NCI-H774 (cell line): ENCODE measurements at places on chromosomes 2 and 18.

- no peak for DNase-seq
Observed at GRCh38 chr18:34936772-34937171, 104.4 kb upstream of the MAPRE2 start.

GRCh38 chr18:76963936-76964335, 141.6 kb downstream of the ZNF236 start:
- no peak for DNase-seq

DNA sequence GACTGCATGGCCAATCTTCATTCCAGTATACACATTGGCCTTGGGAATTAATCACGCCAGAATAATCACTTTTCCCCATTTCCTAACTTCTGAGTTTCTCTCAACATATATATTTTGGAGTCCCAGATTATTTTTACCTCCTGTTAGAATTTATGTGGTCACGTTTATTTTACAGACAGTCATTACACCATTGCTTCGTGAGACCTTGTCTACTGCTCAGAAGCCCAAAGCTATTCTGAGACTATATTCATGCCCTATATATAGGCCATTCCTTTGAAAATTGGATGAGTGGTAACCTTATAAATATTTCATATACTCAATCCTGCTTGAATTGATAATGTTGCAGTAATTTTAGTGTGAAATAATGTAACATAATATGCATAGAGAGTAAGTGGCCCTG, 610.0 kb upstream of the CDH2 start:
- DNase-seq = no peak

DNA sequence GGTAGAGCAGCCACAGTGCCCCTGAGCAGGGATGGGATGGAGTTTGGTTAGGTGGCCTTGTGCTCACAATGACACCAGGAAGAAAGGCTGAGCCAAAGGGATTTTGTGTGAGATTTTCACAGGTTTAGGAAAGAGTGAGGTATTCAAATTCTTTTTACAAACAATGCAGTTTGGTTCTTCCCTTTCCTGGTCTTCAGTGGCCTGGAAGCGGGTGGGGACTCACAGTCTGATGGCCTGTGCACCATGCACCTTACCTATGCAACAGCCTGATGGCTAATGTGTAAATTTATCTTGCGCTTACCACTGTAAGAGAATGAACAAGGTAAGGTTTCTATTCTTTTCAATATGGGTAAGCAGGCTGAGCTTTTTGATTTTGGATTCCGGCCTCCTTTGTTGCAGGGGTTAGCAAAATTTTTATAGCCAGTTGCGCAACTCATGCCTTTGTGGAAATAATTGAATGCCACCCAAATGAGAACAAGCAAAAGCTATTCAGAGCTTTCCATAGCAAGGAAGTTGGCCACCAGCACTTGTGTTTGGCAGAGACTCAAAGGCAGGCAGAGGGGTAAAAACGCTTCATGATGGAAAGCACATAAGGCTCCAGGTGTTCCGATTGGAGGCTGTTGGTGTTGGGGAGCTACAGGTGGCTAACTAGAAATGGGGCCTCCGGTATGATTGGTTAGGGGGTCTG, 23.8 kb upstream of the IL1R2 start:
- DNase-seq = no peak

- DNase-seq = no peak
Observed at GRCh38 chr2:24872344-24873115, 47.5 kb downstream of the ADCY3 start.

DNA sequence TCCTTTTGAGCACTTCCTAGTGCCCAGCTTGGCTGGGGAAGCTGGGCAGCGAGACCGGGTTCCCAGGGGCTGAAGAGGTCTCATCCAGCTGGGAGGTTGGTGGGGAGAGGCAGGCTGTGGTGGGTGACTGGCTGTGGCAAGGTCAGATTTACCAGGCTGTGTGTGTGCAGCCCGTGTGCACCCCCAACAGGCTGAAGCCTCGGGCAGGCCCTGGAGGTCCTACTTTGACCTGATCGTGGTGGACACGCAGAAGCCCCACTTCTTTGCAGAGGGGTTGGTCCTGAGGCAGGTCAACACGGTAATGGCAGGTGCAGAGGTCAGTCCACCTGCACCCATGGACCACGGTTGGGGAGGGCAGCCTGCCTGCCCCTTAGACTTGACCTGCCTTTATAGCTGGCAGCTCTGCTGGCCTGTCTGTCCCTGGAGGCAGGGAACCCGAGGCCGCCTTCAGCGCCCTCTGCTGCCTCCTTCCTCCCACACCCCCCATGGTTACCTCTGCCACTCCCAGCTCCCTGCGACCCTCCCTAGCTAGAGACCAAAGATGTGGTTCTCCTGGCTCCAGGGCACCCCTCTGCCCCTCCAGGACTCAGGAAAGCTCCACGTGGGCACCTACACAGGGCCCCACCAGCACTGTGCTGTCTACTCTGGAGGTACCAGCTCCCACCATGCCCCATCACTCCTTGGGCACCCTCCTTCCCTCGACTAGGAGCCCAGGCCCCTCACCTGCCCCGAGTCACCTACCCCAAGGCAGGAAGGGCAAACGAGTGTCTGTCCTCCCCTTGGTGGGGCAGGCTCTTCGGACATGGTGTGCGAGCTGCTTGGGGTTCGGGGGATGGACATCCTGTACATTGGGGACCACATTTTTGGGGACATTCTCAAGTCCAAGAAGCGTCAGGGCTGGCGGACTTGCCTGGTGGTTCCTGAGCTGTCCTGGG, 4.0 kb downstream of the NT5DC4 start:
- no peak for DNase-seq

- DNase-seq = no peak
Observed at GRCh38 chr18:54102123-54102522, 122.3 kb downstream of the MBD2 start.

- no peak for DNase-seq
Observed at GRCh38 chr2:201006704-201007103, 43.2 kb upstream of the ORC2 start.
